ENCODE measurements at places on chromosomes 6 and 20.

- DNase-seq: no peak
Measured at GRCh38 chr6:21900730-21901129, 307.2 kb downstream of the SOX4 start.

GRCh38 chr6:17919496-17919895, 67.9 kb downstream of the KIF13A start:
- DNase-seq: no peak

- DNase-seq: no peak
Measured at GRCh38 chr6:34598712-34599111, 42.6 kb upstream of the SPDEF start.

GRCh38 chr20:25065625-25066338, 7.8 kb upstream of the ACSS1 start:
- peak; percentile 42 for DNase-seq

- peak; percentile 60 for DNase-seq
Measured at GRCh38 chr6:14144678-14145113, 27.1 kb downstream of the CD83 start.

DNA sequence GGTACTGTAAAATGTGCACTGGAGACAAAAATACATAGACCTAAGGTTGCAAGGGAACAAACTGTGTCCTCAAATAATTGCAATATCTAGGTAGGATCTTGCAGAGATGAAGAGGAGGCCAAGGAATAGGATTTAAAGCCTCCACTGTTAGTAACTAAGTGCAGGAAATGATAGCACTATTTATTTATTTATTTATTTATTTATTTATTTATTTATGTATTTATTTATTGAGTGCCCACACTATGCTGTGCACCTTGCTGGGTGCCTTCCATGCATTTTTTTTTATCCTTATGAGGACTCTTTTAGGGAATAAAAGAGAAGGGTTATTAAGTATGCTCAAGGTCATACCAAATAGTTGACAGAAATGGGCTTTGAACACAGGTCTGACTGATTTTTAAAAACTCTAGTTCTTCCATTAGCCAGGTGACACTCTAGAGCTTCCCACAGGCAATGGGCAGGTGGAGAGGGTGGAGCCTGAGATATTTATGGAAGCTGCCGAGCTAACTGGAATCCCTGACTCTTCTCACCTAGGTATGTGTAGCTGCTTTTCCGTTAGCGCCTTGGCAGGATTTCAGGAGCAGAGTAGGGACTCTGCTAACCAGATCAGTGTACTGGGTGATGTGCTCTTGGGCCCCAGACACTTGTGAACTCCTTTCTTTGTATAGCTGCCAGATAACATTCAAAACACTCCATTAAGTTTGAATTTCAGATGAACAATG, 12.8 kb upstream of the NUP153 start:
- DNase-seq: no peak

- no peak for DNase-seq
Measured at GRCh38 chr20:38202153-38202981, 37.3 kb upstream of the TGM2 start.

- no peak for DNase-seq
Measured at GRCh38 chr6:156559162-156559690, 218.0 kb upstream of the ARID1B start.

Measured in stimulated activated CD4-positive, alpha-beta T cell treated with anti-CD3 and anti-CD28 coated beads, TNF-alpha, amount 100 ng/mL, for 1 hour (primary cell).